Activated T-cell treated with anti-CD3 and anti-CD28 coated beads, Interleukin-2, amount 50 U/mL, for 1 hour (primary cell): ENCODE measurements at places on chromosomes 7 and 10.

DNA sequence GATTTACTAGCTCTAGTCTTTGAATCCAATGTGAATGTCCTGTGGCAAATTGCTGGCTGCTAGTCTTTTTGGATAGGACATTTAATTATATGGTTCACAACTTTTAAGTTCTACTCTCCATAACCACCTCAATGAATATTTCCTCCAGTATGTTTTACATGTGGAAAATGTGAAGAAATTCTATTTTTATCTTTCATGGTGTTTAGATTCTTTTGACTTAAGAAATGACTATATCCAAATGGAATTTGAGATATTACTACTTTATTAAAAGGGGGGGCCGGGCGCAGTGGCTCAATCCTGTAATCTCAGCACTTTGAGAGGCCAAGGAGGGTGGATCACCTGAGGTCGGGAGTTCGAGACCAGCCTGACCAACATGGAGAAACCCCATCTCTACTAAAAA, 202.0 kb downstream of the ARL4A start:
- no peak for DNase-seq

DNA sequence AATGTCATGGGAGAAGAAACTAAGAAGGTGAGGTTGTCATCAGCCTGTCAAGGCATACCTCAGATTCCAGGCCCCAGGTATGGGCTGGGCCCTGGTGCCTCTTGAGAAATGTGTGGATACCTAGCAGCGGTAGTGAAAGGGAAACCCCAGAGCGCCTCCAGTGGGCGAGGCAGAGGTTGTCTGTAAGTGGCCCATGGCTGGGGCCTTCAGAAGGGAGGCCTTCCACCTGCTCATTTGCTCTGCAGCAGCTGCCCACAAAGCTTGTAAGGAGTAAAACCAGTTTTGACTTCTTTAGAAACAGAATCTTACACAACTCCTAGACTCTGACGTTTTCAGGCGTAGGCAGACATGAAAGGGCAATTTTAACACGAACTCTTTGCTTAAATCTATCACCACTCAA, 509.9 kb downstream of the PARD3 start:
- no peak for DNase-seq

DNA sequence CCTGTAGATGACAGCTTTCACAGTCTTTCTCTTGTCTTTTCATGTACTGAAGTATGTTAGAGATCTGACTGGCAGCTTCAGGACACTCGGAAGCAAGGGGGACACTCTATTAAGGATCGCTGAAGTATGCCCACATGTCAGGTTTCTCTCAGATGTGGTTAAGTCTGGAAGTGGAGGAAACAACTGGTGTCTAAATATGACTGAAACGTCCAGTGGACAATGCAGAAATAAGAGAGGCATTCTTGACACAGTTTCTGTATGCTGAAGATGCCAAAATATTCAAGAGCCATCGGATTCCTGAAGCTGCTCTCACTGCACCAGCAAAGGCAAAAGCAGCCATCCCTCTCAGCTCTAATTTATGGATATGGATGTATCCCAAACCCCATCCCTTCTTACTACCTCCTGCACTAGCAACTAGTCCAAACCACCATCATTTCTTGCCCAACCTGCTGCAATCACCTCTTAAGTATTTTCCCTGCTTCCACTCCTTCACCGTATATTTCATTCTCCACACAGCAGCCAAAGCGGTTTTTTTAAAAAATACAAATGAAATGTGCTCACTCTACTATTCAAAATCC, 113.4 kb downstream of the REEP3 start:
- DNase-seq, result no peak

GRCh38 chr10:101745074-101745696, 30.7 kb downstream of the FGF8 start:
- DNase-seq, result no peak

DNA sequence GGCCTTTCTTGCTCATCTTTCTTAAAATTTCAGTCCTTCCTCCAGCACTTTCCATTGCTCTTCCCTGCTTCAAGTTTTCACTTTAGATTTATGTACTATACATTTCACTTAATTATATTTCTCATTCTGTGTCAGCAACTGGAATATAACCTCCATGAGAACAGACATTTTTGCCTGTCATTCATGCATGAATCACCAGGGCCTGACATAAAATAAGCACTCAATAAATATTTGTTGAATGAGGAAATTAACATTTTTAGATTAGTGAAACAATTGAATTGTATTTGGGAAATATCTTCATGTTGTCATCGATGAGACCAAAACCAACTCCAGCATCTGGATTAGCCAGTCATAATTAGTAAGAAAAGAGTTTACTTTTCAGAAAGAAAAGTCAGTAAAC, 6.1 kb downstream of the SAMD9L start:
- no peak for DNase-seq
